ENCODE measurements at places on chromosomes 16 and 17. TPM values are rescaled to one million over a fixed set of nuclear protein-coding genes. Genes with fewer than 3 reads are reported as not detected.
A peak's percentile ranks its signal among the peaks of the same experiment; 100 is the strongest.

Gene NT5M
- total RNA-seq = 0.86 TPM

Gene CRYBA1
- total RNA-seq = not detected

Gene CRYM
- total RNA-seq = not detected

Gene MOSMO
- 10.9 TPM for total RNA-seq

Gene ZNF267
- 25.8 TPM for total RNA-seq

Gene FZD2
- 39.5 TPM for total RNA-seq

Gene RPRML
- not detected for total RNA-seq

Gene ITGAD
- total RNA-seq = not detected

- peak overlapping the region; percentile 76 for H3K27ac ChIP-seq
- no peak overlapping the region for H3K4me3 ChIP-seq
- DNase-seq = no peak
- 0 out of 2 replicates have a peak, but pooled peaks cover 3% of the 10 kb centered on the region for H3K4me1 ChIP-seq
These were observed 4.5 kb downstream of the RMI2 start for GRCh38 chr16:11349599-11350276.

DNA sequence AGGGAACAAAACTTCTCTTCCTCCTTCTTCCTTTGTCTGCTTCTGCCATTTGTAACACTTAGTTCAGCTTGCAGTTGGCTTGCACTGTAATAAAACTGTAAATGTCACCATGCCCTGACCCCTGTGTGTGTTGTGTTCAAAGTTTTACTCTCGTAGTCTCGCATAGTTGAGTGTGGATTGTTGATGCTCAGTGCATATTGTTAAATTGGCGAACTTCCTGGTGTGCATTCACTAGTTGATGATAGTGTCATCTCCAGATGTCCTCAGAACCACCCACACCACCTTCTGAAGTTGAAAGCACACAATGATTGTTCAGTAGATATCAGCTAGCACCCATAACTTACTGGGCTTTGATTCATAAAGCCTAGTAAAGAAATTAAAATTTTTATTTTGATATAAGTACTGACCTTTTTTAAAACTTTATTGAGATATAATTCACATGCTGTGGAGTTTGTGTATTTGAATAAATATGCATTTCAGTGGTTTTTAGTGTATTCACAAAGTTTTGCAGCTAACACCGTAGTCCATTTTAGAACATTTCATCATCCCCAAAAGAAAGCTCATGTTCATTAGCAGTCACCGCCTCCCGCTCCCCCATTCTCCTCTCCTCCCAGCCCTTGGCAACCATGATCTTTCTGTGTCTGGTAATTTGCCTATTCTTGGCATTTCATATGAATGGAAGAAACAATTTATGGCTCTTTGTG, 25.0 kb downstream of the USP10 start:
- H3K4me3 ChIP-seq = no peak overlapping the region
- H3K27me3 ChIP-seq = no peaks in the 10 kb centered on the region
- no peak for DNase-seq

- DNase-seq = peak; percentile 41
- no peaks in the 10 kb centered on the region for H3K36me3 ChIP-seq
- H3K27ac ChIP-seq = no peak overlapping the region
- no peak overlapping the region for H3K4me3 ChIP-seq
- no peaks in the 10 kb centered on the region for H3K27me3 ChIP-seq
These were observed 392.9 kb upstream of the EEF2KMT start for GRCh38 chr16:5490499-5490898.

- no peak overlapping the region for H3K4me3 ChIP-seq
- no peaks in the 10 kb centered on the region for H3K27me3 ChIP-seq
- 0 out of 2 replicates have a peak, but pooled peaks cover 1% of the 10 kb centered on the region for H3K36me3 ChIP-seq
- H3K4me1 ChIP-seq = no peaks in the 10 kb centered on the region
- no peak overlapping the region for H3K27ac ChIP-seq
These were observed 172.3 kb downstream of the KATNIP start for GRCh38 chr16:27722207-27722606.

DNA sequence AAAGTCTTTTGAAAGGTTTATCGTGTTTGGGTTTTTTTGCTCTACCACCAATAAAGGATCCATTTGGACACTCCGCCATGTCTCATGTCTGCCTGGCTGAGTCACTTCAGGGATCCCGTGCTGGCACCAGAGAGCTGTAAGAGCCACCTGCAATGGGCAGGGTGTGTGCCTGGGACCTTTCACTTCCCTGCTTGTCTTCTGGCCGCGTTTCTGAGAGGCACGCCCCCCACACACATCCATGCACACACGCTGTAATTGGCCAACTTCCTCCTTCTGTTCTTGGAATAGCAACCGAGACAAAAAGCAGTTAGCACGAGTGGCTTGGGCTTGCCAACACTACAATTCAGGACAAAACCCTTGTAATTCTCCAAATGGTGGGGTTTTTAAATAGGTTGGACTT, 9.8 kb upstream of the SOST start:
- no peaks in the 10 kb centered on the region for H3K27me3 ChIP-seq
- no peak for DNase-seq
- no peaks in the 10 kb centered on the region for H3K36me3 ChIP-seq
- H3K4me3 ChIP-seq = no peak overlapping the region
- peaks cover 8% of the 10 kb centered on the region for H3K4me1 ChIP-seq

- H3K36me3 ChIP-seq = no peaks in the 10 kb centered on the region
- peaks cover 13% of the 10 kb centered on the region for H3K4me1 ChIP-seq
- no peak overlapping the region for H3K4me3 ChIP-seq
- H3K27ac ChIP-seq = no peak overlapping the region
- DNase-seq = peak; percentile 66
These were observed 7.3 kb upstream of the DDX52 start for GRCh38 chr17:37650419-37651003.

DNA sequence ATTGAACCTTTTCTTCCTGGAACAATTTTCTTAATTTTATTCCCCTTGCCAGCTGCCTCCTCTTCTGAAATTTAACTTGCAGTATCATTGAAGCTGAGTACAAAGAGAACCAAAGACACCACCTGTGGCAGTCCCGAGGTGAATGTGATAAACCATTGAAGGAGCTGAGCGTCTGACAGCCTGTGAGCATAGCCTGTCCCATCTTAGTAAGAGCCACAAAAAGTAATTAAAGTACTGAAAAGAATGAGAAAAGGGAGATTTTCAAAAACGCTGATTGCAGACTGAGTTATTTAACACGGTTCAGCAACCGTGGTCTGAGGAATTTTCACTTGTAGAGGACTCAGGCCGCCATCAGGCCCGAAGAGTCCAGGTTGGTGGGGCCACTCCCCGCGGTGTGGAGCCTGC, 27.2 kb upstream of the ST6GALNAC1 start:
- H3K27me3 ChIP-seq = no peaks in the 10 kb centered on the region
- H3K4me3 ChIP-seq = peak overlapping the region; percentile 43
- no peaks in the 10 kb centered on the region for H3K36me3 ChIP-seq

- peak overlapping the region; percentile 82 for H3K27ac ChIP-seq
- H3K4me1 ChIP-seq = peaks cover 8% of the 10 kb centered on the region
- peak overlapping the region; percentile 96 for H3K4me3 ChIP-seq
- peak; percentile 51 for DNase-seq
- no peaks in the 10 kb centered on the region for H3K36me3 ChIP-seq
These were observed 994 bp downstream of the PITPNA start for GRCh38 chr17:1561420-1562175.

DNA sequence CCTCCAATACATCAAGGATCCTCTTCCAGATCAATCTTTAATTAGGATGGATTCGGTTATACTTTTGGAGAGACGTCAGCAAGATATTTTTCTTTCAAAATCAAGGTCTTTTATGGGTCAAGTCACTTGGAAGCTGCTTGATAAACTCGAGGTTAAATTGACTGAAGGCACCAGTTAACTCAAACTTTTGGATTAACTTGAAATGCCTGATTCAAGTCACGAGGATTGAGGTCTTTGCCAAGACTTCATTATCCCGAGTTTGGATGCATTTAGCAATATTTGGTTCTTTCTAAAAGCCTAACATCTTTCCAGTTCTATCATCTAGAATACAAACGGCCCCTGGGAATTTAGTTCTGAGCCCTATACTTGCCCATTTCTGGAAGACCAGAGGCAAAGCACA, 82.9 kb downstream of the MYH11 start:
- H3K4me1 ChIP-seq = no peaks in the 10 kb centered on the region
- no peaks in the 10 kb centered on the region for H3K36me3 ChIP-seq
- H3K27me3 ChIP-seq = no peaks in the 10 kb centered on the region
- no peak overlapping the region for H3K27ac ChIP-seq
- no peak overlapping the region for H3K4me3 ChIP-seq

DNA sequence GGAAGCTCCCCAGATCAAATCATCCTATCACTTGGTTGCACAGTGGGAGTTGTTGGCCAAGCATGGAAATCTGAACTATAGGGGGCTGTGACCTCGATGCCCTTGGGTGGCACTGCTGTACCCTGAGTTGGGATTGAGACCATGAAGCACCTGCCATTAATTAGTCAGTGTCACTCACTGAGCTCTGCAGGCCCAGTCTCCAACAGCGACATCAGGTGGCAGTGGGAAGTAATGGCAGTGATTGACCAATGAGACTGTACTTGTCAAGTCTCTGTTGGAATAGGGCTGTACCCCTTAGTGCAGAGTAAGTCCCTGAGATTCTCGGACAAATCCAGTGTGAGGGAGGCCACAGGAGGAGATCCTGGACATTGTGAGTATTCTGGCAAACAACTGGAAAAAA, 118.0 kb upstream of the RPL38 start:
- H3K4me1 ChIP-seq = no peaks in the 10 kb centered on the region
- H3K4me3 ChIP-seq = no peak overlapping the region
- H3K27ac ChIP-seq = no peak overlapping the region
- H3K27me3 ChIP-seq = peaks cover 3% of the 10 kb centered on the region

- peak overlapping the region; percentile 85 for H3K4me3 ChIP-seq
- peaks cover 14% of the 10 kb centered on the region for H3K4me1 ChIP-seq
- DNase-seq = peak; percentile 83
- peak overlapping the region; percentile 59 for H3K27ac ChIP-seq
- H3K27me3 ChIP-seq = no peaks in the 10 kb centered on the region
These were observed 996 bp upstream of the CPNE2 start for GRCh38 chr16:57091200-57091974.

DNA sequence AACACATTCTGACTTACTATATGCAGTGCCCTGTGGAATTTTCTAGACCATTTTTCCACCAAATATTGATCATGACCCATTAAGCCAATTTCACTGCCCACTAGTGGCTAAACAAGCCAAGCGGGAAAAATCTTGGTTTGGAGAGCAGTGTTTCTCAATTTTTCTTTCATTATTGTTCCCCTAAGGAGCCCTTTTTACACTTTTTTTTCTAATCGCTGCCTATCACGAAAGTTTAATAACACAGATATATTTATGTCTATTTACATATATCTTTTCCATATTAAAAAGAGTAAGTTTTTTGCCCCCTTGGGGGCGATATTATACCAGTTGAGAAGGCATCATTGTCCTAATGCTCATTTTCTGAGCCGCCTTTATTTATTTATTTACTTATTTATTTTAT, 10.8 kb upstream of the TLCD3B start:
- H3K27ac ChIP-seq = no peak overlapping the region
- no peaks in the 10 kb centered on the region for H3K36me3 ChIP-seq
- no peaks in the 10 kb centered on the region for H3K4me1 ChIP-seq
- no peaks in the 10 kb centered on the region for H3K27me3 ChIP-seq

DNA sequence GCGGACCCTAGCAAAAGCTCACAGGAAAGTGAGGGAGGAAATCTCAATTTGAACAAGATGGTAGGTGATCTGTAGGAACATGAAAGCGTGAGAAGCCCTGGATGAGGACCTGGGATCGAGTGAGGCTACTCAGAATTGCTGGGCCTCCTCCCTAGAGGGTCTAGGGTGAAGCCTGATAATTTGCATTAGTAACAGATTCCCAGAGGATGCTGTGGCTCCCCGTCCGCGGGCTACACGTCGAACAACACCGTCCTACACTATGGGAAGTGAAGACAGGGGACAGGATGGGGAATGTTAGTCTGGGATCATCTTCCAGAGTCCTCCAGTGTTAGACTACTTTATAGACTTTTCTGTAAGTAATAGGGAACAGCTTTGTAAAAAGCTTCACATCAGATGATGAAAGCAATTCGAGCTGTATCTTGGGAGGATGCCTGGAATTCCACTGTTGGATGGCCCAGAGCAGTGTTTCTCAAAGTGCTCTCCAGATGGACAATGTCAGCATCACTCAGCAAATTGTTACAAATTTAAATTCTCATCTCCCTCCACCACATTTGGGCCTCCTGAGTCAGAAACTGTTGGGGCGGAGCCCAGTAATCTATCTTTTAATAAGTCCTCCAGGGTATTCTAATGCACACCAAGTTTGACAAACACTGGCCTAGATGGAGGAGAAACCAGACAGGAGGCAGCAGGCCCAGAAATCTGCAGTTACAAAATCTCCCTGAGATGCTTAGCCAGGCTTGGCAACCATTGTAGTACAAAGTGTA, 6.5 kb downstream of the FNDC8 start:
- no peak for DNase-seq
- no peak overlapping the region for H3K4me3 ChIP-seq
- no peaks in the 10 kb centered on the region for H3K4me1 ChIP-seq
- no peaks in the 10 kb centered on the region for H3K27me3 ChIP-seq

DNA sequence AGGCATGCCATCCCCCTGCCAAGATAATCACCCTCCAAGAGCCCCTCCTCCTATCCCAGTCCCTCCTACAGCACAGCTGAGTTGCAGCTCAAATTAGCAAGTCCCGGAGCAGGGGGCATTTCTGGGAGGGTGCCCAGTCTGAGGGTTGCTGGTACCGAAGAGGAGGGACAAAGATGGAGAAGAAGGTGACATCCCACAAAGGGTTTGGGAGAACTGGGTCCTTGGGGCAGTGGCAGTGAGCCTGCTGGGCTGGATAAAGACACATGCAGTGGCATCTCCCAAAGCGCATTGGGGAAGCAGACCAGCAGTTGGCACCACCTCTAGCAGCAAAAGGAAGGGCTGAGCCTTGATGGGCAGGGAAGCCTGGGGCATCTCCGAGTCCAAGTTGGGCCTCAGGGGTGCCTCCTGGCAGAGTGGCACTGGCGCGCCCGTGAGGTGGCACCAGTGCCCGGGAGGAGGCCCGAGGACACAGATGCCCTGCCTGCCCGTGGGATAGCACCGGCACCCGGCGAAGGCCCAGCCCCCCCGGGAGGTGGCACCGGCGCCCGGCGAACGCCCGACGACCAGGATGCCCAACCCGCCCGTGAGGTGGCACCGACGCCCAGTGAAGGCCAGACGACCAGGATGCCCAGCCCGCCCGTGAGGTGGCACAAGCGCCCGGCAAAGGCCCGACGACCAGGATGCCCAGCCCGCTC, 622 bp downstream of the TOM1L2 start:
- peak overlapping the region; percentile 50 for H3K4me3 ChIP-seq
- H3K27me3 ChIP-seq = no peaks in the 10 kb centered on the region
- no peaks in the 10 kb centered on the region for H3K36me3 ChIP-seq
- peaks cover 13% of the 10 kb centered on the region for H3K4me1 ChIP-seq
- peak overlapping the region; percentile 93 for H3K27ac ChIP-seq

DNA sequence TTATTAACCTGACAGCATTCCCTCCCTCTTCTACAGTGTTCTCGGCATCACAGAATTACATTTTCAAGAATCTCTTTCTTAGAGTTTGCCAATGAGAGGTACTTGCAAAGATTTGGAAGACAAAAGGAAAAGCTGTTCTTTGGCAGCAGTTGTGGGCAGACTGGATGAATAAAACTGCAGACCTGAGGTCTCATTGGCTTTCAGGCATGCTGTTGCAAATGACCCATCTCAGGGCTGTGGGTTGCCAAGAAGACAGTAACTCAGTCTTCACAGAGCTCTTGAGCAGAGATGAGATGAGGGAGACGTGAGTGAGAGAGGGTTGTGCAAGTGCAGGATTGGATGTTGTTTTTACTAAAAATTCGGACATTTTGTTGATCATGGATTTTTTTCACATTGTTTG, 11.3 kb upstream of the USP31 start:
- DNase-seq = no peak
- H3K36me3 ChIP-seq = no peaks in the 10 kb centered on the region
- H3K4me1 ChIP-seq = no peaks in the 10 kb centered on the region
- no peak overlapping the region for H3K27ac ChIP-seq
- H3K4me3 ChIP-seq = no peak overlapping the region
- H3K27me3 ChIP-seq = no peaks in the 10 kb centered on the region

- no peaks in the 10 kb centered on the region for H3K36me3 ChIP-seq
- H3K27me3 ChIP-seq = no peaks in the 10 kb centered on the region
- H3K4me1 ChIP-seq = peaks cover 27% of the 10 kb centered on the region
These were observed 358.3 kb downstream of the SOX9 start for GRCh38 chr17:72479113-72479512.
